Occipital lobe (tissue), 3 donors: ENCODE measurements at places on chromosomes 16 and 17. TPM values are rescaled to one million over a fixed set of nuclear protein-coding genes. Genes with fewer than 3 reads are reported as not detected.

The ITGB4 gene
- 2.7 TPM for total RNA-seq

The TTLL6 gene
- total RNA-seq, result 0.16 TPM

The SOCS3 gene
- total RNA-seq, result 8.3 TPM

The FAHD1 gene
- total RNA-seq, result 63.6 TPM

The CES1 gene
- 1.9 TPM for total RNA-seq

DNA sequence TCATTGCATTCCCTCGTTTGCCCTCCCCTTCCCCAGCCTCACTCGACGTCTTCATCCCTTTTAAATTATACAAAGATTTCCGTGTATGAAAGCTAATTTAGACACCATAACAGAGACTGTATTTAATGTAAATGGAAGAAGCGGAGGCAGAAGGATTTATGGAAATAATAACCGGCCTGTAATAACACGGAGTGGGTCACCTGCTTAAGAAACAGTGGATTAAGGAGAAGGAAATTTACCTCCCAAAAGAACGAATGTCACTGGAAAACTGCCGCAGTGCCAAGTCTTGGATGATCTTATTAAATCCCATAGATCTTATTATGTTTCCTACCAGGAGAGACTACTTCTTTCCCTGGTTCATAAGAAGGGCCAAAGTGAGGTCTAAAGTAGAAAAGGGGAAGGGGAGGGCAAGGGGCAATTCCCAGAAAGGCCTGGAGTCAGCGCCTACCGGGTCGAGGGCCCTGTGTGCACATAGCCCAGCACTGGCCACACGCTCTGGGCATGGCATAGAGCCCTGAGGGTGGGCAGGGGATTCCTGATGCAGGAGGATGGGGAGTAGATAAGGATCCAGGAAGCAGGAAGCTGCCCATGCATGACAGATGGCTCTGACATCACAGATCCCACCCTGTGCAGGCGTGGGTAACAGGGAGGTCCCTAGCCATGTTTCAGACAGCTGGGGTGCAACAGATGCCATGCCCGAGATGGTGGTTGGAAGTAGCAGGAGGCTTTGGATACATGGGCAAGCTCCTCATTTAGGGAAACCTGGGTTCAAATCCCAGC, 56.2 kb upstream of the RPL38 start:
- DNase-seq, result no peak

GRCh38 chr16:87337262-87337771, 20.1 kb upstream of the C16orf95 start:
- no peak for DNase-seq

DNA sequence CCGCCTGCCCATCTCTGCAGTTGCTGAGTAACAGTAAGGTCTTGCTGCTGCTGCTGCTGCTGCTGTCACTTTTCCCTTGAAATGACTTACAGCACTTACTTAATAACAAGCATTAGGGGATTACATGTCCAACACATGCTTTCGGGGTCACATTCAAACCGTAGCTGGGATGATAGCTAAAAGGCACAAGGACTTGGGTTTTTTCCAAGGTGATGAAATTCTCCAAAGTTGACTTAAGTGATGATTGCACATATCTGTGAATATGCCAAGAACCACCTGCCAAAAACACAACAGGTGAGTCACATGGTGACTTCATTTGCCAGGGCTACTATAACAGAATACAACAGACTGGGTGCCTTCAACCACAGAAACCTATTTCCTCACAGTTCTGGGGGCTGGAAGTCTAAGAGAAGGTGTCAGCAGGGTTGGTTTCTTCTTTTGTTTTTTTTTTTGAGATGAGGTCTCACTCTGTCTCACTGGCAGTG, 121.9 kb upstream of the TNRC6C start:
- no peak for DNase-seq

DNA sequence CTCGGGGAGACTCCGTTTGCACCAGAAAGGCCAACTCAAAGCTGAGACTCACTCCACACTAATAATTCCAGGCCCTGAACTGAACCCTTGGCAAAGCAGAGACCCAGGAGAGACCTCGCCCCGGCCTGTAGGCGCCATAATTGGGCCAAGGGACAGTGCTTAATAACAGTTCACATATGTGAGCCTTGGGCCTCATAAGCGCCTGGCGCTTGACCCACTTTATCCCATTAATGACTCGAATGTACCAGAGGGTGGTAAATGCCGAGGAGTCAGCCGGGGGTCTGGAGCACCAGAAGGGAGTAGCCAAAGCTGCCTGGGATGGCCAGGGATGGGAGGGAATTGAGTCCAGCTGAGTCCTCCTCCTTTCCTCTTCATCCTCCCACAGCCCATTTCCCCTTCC, 24.6 kb downstream of the SLC6A4 start:
- no peak for DNase-seq

DNA sequence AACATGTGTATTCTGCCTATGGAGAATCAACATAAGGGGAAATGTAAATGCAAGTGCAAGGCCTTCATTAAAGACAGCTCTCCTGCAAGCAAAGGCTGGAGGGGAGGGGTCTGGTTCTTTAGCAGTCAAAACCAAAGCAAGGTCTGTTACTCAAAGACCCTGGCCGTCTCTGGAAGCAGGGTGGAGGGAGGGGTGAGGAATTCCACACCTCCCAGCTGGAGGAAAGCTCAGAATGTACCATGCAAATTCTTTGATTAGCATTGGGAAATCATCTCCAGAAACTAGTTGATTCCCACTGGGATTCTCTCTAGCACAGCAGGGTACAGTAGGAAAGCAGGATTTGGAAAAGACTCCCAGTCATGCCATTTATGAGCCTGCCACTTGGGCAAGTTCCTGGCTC, 77.3 kb upstream of the ASIC2 start:
- no peak for DNase-seq

DNA sequence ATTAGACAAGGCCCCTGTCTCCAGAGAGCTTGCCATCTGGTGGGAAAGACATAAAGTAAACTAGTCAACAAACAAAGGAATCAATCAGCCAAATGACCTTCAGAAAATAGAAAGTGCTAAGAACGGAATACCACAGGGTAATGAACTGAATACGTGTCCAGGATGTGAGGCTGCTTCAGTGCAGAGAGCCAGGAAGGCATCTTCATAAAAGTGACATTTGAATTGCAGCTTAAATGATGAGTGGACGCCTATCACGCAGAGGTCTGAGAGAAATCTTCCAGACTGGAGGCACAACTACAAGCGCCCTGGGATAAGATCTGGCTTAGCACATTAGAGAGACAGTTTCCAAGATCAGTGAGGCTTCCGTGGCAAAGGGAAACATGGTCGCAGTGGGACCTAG, 574.1 kb upstream of the CDH8 start:
- DNase-seq, result no peak

- DNase-seq, result no peak
Measured at GRCh38 chr17:76252040-76252954, 12.0 kb upstream of the RNF157 start.

- no peak for DNase-seq
Measured at GRCh38 chr16:57823836-57824235, 21.5 kb upstream of the KIFC3 start.
